T-cell (primary cell): ENCODE measurements at places on chromosomes 3 and 15. TPM values are rescaled to one million over a fixed set of nuclear protein-coding genes. Genes with fewer than 3 reads are reported as not detected.

The MORC1 gene
- not detected for total RNA-seq

The ZIC4 gene
- not detected for total RNA-seq

The NR2E3 gene
- total RNA-seq = not detected

The GPR27 gene
- total RNA-seq = 0.73 TPM

The ARPP21 gene
- not detected for total RNA-seq

The SLC12A8 gene
- not detected for total RNA-seq

The BTD gene
- total RNA-seq = 14.5 TPM

The ZXDC gene
- 63.2 TPM for total RNA-seq

The ZCWPW2 gene
- 0.23 TPM for total RNA-seq

DNA sequence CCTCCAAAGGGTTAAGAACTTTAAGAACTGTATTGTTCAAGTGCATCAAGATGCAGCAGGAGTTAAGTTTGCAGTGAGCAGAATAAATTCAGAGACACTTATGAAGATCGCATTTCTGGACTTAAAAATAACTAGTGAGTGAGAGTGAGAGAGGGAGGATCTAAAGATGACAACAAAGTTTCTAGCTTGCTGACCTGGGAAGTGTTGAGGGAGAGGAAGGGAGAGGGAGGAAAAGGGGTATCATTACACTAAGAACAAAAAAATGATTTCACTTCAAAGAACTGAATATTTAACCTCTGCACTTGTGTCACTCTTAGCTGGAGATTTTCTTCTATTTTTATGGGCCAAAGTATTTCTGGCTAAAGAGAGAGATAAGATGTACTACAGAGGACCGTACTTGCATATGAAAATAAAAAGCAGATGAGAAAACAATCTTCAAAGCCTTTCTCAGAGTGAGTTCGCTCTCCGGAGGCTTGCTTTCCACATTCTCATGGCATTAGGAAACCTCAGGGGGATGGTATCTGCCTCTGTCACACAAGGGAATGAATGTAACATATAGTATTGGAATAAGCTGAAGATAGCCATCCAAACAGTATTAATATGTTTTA is 91.4 kb upstream of the TJP1 start:
- H3K27ac ChIP-seq = no peak overlapping the region
- no peaks in the 10 kb centered on the region for H3K36me3 ChIP-seq
- no peak for DNase-seq
- no peaks in the 10 kb centered on the region for H3K4me1 ChIP-seq
- H3K4me3 ChIP-seq = no peak overlapping the region
- peaks cover 5% of the 10 kb centered on the region for H3K27me3 ChIP-seq

- peaks cover 3% of the 10 kb centered on the region for H3K4me1 ChIP-seq
- H3K36me3 ChIP-seq = no peaks in the 10 kb centered on the region
- no peak for DNase-seq
- no peak overlapping the region for H3K27ac ChIP-seq
Measured at GRCh38 chr3:60096403-60096802, 1046.6 kb upstream of the CFAP20DC start.

- no peaks in the 10 kb centered on the region for H3K27me3 ChIP-seq
- H3K36me3 ChIP-seq = no peaks in the 10 kb centered on the region
- no peak overlapping the region for H3K4me3 ChIP-seq
Measured at GRCh38 chr3:124812291-124813265, 74.6 kb downstream of the ITGB5 start.

- no peak overlapping the region for H3K27ac ChIP-seq
- H3K4me3 ChIP-seq = no peak overlapping the region
- H3K27me3 ChIP-seq = peaks cover 7% of the 10 kb centered on the region
- no peaks in the 10 kb centered on the region for H3K36me3 ChIP-seq
- H3K4me1 ChIP-seq = no peaks in the 10 kb centered on the region
Measured at GRCh38 chr15:79084308-79084968, 6.1 kb downstream of the RASGRF1 start.

DNA sequence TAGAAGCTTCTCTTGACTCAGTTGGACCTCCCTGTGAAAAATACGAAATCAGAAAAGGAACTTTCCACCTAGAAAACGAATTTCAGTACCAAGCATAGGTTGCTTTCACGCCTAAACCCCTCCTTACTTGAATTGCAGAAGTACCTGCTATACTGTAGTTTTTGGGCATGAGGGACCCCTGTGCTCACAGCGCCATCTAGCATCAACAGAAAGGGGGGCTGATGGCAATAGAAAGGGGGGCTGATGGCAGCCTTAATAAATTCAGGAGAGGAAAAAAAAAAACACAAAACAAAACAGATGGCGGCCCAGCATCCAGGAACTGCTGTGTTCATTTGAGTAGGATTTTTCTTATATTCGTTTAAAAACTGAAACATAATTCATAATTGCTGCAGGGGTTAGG is 96.7 kb downstream of the NPAP1 start:
- DNase-seq = no peak
- no peaks in the 10 kb centered on the region for H3K36me3 ChIP-seq
- H3K27ac ChIP-seq = no peak overlapping the region
- peaks cover 3% of the 10 kb centered on the region for H3K4me1 ChIP-seq
- H3K4me3 ChIP-seq = peak overlapping the region; percentile 52
- H3K27me3 ChIP-seq = peaks cover 3% of the 10 kb centered on the region

- H3K27ac ChIP-seq = no peak overlapping the region
- DNase-seq = no peak
- H3K36me3 ChIP-seq = no peaks in the 10 kb centered on the region
- H3K27me3 ChIP-seq = peaks cover 2% of the 10 kb centered on the region
Measured at GRCh38 chr15:38829086-38829485, 264.5 kb upstream of the RASGRP1 start.

- no peaks in the 10 kb centered on the region for H3K27me3 ChIP-seq
- peaks cover 93% of the 10 kb centered on the region for H3K36me3 ChIP-seq
- H3K27ac ChIP-seq = peak overlapping the region; percentile 19
- H3K4me3 ChIP-seq = no peak overlapping the region
- DNase-seq = no peak
Measured at GRCh38 chr15:92937901-92938300, 37.8 kb downstream of the CHD2 start.

- H3K36me3 ChIP-seq = no peaks in the 10 kb centered on the region
- DNase-seq = no peak
- H3K27ac ChIP-seq = no peak overlapping the region
- no peaks in the 10 kb centered on the region for H3K4me1 ChIP-seq
- peaks cover 6% of the 10 kb centered on the region for H3K27me3 ChIP-seq
- H3K4me3 ChIP-seq = no peak overlapping the region
Measured at GRCh38 chr3:189744235-189744634, 113.0 kb downstream of the TP63 start.

- H3K27ac ChIP-seq = no peak overlapping the region
- H3K4me3 ChIP-seq = no peak overlapping the region
- peaks cover 20% of the 10 kb centered on the region for H3K4me1 ChIP-seq
- no peak for DNase-seq
- no peaks in the 10 kb centered on the region for H3K36me3 ChIP-seq
- no peaks in the 10 kb centered on the region for H3K27me3 ChIP-seq
Measured at GRCh38 chr3:56931836-56932235, 128.6 kb upstream of the SPATA12 start.

DNA sequence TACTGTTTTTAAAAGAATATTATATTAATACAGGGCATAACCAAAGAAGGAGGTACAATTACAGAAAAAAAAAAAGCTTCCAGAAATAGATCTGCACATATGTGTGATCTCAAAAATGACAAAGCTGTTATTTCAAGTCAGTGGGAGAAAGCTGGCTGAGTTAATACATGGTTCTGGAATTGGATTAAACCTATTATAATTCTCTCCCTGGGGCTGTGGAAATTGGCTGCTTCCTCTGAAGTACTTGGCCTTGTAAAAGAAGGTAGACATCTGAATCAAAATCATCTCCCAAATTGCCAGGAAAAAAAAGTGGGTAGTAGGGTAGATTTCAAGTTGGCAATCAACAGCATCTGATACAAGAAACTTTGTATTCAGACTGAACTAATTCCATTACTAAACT is 723.9 kb upstream of the ALCAM start:
- H3K36me3 ChIP-seq = no peaks in the 10 kb centered on the region
- H3K4me1 ChIP-seq = no peaks in the 10 kb centered on the region
- no peak overlapping the region for H3K27ac ChIP-seq
- H3K27me3 ChIP-seq = no peaks in the 10 kb centered on the region
- DNase-seq = no peak

GRCh38 chr15:69868756-69869155 is 229.0 kb downstream of the TLE3 start:
- no peak overlapping the region for H3K27ac ChIP-seq
- DNase-seq = no peak
- H3K27me3 ChIP-seq = peaks cover 4% of the 10 kb centered on the region
- no peaks in the 10 kb centered on the region for H3K36me3 ChIP-seq
- H3K4me3 ChIP-seq = no peak overlapping the region

GRCh38 chr3:157081626-157082210 is 78.2 kb downstream of the CCNL1 start:
- peak overlapping the region; percentile 75 for H3K27ac ChIP-seq
- no peak overlapping the region for H3K4me3 ChIP-seq
- no peaks in the 10 kb centered on the region for H3K36me3 ChIP-seq
- no peaks in the 10 kb centered on the region for H3K4me1 ChIP-seq
- peak; percentile 81 for DNase-seq

DNA sequence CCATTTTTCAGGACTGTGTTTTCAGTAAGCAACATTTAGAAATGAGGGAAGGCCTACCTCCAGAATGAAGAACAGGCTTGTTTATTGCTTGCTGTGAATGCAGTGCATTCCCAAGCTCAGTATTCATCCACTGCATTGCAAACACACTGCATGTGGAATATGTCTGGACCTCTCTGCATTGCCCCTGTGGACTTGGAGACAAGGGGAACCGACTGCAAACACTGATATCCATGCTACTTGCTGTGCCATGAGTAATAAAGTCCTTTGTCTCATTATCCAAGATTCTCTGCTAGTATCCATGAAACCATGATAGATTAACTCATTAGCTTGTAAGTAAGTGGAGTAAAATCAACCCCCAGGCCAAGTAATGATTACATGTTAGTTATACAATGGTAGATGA is 301.2 kb upstream of the NR2E3 start:
- H3K27ac ChIP-seq = no peak overlapping the region
- no peaks in the 10 kb centered on the region for H3K4me1 ChIP-seq
- DNase-seq = no peak
- peaks cover 6% of the 10 kb centered on the region for H3K27me3 ChIP-seq

DNA sequence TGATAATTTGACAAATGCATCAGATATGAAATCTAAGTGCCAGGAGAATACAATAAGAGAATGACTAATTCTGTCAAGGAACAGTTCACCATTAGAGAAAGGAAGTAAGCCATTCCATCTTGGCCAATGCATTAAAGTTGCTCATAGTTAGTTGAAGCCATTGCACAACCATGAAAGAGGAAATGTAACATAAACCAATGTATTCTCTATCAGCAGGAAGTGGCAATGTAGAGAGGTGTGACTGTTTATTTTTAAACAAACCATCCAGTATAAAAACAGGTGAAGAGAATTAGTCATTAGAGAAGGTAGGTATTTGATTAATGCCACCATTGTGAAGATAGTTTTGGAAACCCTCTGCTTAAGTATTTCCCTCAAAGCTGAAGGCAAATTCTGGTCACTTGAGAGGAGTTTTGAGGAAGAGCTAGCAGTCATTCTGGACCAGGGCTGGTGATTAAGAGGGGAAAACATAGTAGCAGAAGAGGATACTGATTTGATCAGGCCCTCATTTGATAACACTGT is 10.7 kb upstream of the ANXA2 start:
- H3K4me1 ChIP-seq = peaks cover 7% of the 10 kb centered on the region
- H3K36me3 ChIP-seq = no peaks in the 10 kb centered on the region
- peak overlapping the region; percentile 43 for H3K27ac ChIP-seq
- DNase-seq = no peak
- H3K4me3 ChIP-seq = no peak overlapping the region

DNA sequence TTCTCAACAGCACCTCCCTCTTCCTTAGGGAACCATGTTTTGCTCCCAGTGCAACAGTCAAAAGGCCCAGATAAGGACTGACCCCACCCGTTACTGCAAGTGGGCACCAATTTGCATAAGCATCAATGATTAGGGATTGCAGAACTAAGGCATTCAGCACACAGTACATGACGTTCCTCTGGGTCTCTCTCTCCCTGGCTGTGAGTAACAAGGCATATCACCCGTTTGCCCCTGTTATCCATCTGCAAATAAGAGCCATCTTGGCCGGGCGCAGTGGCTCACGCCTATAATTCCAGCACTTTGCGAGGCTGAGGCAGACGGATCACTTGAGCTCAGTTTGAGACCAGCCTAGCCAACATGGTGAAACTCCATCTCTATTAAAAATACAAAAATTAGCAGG is 18.8 kb downstream of the MAGI1 start:
- no peak for DNase-seq
- no peaks in the 10 kb centered on the region for H3K36me3 ChIP-seq
- no peaks in the 10 kb centered on the region for H3K4me1 ChIP-seq
- H3K4me3 ChIP-seq = no peak overlapping the region
- no peaks in the 10 kb centered on the region for H3K27me3 ChIP-seq

- H3K27me3 ChIP-seq = peaks cover 33% of the 10 kb centered on the region
- no peak for DNase-seq
- H3K4me3 ChIP-seq = peak overlapping the region; percentile 62
- peaks cover 5% of the 10 kb centered on the region for H3K4me1 ChIP-seq
- no peak overlapping the region for H3K27ac ChIP-seq
Measured at GRCh38 chr15:96330064-96330449, 443 bp upstream of the NR2F2 start.

DNA sequence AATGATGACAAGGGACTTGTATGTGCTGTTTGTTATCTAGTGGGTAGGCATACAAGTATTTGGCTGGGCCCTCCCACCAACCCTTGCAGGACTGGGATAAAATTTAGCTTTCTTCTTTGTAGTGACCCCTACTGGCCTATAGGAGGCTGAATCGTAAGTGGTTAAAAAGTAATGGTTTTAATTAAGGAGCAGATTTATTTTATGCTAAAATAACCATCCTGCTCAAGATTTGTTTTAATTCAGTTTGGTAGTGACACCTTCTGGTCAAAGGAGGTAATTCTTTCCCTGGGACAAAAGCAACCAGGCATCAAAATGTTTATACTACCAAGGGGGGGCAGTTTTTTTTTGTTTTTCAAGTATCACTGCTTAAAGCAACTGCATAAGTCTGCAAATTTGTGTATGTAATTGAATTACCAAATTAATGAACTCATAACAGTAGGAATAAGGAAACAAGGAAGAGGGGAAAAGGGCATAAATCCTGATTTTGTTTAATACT is 70.7 kb downstream of the TOP2B start:
- H3K36me3 ChIP-seq = peaks cover 16% of the 10 kb centered on the region
- H3K4me3 ChIP-seq = no peak overlapping the region
- H3K4me1 ChIP-seq = no peaks in the 10 kb centered on the region
- no peak overlapping the region for H3K27ac ChIP-seq

DNA sequence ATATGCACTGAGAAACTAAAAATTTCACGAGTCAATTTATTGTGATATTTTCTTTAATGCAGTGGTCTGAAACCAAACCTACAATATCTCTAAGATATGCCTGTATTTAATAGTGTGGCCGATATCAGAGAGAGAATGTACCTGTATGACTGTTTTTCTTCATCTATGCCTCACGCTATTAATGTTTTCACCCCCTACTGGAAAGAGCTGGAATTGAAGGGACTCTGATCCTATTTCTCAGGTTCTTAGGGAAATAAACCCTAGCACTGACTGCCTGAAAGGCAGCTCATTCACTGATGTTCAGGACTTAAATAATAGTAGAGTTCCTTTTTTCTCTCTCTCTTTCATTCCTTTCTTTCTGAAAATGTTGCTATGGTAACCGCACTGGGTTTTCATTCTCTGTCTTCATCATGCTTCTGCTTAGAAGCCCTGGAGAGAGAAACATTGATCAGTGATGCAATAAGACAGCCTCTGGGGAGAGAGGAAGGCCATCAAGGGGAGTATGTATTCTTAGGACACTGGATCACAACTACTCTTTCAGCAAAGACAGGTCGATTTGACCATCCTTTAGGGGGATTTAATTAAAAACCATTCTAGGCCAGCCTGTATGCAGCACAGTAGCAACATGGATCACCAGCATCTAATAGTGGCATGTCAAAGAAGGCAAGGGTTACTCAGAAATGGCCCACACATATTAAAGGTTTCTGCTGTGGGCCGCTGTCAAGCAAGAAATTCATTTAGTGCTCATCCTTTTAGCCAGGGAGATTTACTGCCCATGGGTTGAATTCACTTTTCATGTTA is 1135.7 kb downstream of the IGSF11 start:
- no peaks in the 10 kb centered on the region for H3K36me3 ChIP-seq
- no peak for DNase-seq
- no peaks in the 10 kb centered on the region for H3K27me3 ChIP-seq
